ENCODE measurements at places on chromosomes 3 and 15.

- DNase-seq: no peak
These were observed 103.1 kb downstream of the DGKG start for GRCh38 chr3:186258968-186259367.

GRCh38 chr15:38455092-38455491 lies 1.2 kb downstream of the FAM98B start:
- no peak for DNase-seq

GRCh38 chr3:197201791-197202452 lies 96.5 kb downstream of the DLG1 start:
- DNase-seq: no peak

GRCh38 chr3:185416513-185416912 lies 53.6 kb downstream of the MAP3K13 start:
- DNase-seq: no peak

DNA sequence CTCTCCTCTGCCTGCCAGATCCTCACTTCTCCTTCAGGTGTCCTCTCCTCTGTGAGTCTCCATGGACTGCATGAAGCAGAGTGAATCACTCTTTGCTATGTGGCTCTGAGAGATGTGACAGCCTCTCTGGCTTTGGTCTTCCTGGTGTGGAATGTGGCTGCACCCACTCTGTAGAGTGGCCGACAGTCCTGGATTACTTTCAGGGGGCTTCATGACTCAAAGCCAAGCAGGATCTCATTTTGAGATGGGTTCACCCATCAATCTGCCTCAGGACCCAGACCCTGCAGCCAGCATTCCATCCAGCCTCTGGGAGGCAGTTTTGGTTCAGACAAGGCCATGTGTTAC lies 221.9 kb upstream of the LYSMD4 start:
- DNase-seq: no peak

All from GM18507 (cell line).